ENCODE measurements at places on chromosomes 3 and 15.

GRCh38 chr15:77613814-77614213 is 18.9 kb downstream of the LINGO1 start:
- DNase-seq: no peak

- DNase-seq: no peak
These were observed 609.7 kb upstream of the GOLIM4 start for GRCh38 chr3:168705412-168705811.

- DNase-seq: no peak
These were observed 33.5 kb downstream of the DNAJB8 start for GRCh38 chr3:128432971-128433836.

GRCh38 chr3:197393711-197394110 is 95.3 kb upstream of the DLG1 start:
- DNase-seq: no peak

DNA sequence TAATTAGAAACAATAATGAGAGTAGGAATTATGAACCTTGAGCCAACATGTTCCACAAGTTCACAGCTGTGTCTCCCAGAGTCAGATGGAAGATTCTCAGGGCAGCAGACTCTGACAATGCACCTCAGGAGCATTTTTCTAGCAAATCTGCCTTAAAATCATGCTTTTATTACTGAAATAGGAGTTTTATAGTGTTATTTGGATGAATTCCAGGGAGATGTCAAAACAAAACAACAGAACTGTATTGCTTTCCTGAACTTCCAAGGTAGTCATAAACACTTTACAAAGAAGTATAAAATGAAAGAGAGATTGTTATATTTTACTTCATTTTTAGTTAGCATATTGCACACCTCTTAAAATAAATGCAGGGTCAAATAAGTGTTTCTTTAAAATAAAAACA is 77.0 kb downstream of the P3H2 start:
- no peak for DNase-seq

DNA sequence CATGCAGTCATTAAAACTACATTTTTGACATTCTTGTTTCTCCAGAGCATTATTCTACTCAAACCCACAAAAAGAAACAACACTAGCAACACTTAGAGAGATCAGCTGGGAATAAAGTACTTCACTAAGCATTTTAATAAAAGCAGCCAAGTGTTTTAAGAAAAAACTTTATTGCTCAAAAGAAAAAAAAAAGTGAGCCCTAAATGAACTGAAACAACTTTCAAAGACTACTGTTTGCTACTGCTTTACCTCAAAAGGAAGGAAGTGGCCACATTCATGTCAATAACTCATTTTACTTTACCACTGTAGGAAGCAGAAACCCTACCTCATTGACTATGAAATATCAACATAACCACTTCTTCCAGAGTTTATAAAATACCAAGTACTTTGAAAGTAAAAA is 91.3 kb downstream of the UACA start:
- no peak for DNase-seq
